ENCODE measurements at places on chromosomes 5 and 9.

GRCh38 chr5:157292599-157292998, 26.7 kb downstream of the CYFIP2 start:
- peaks cover 83% of the 10 kb centered on the region for H3K36me3 ChIP-seq
- no peak for DNase-seq
- no peaks in the 10 kb centered on the region for H3K27me3 ChIP-seq
- no peak overlapping the region for H3K4me3 ChIP-seq
- peaks cover 19% of the 10 kb centered on the region for H3K4me1 ChIP-seq

- no peak for DNase-seq
- H3K27ac ChIP-seq: no peak overlapping the region
- no peak overlapping the region for H3K4me3 ChIP-seq
- H3K36me3 ChIP-seq: no peaks in the 10 kb centered on the region
- H3K27me3 ChIP-seq: no peaks in the 10 kb centered on the region
Observed at GRCh38 chr5:153543959-153544470, 53.5 kb downstream of the GRIA1 start.

- no peak overlapping the region for H3K27ac ChIP-seq
- no peaks in the 10 kb centered on the region for H3K4me1 ChIP-seq
- no peak overlapping the region for H3K4me3 ChIP-seq
- H3K36me3 ChIP-seq: no peaks in the 10 kb centered on the region
- H3K27me3 ChIP-seq: no peaks in the 10 kb centered on the region
Observed at GRCh38 chr5:73394610-73395009, 54.0 kb downstream of the FOXD1 start.

- H3K4me1 ChIP-seq: no peaks in the 10 kb centered on the region
- no peak overlapping the region for H3K27ac ChIP-seq
- DNase-seq: no peak
- H3K36me3 ChIP-seq: no peaks in the 10 kb centered on the region
- H3K27me3 ChIP-seq: no peaks in the 10 kb centered on the region
- no peak overlapping the region for H3K4me3 ChIP-seq
Observed at GRCh38 chr9:18006591-18006990, 427.7 kb downstream of the SH3GL2 start.

- no peaks in the 10 kb centered on the region for H3K4me1 ChIP-seq
- no peak overlapping the region for H3K27ac ChIP-seq
- H3K27me3 ChIP-seq: no peaks in the 10 kb centered on the region
Observed at GRCh38 chr5:105677291-105677690, 1993.4 kb downstream of the EFNA5 start.
